ENCODE measurements at places on chromosomes 3 and 15.

GRCh38 chr3:69004138-69004537, 9.3 kb downstream of the EOGT start:
- DNase-seq: no peak

- no peak for DNase-seq
These were observed 15.1 kb downstream of the FBXL22 start for GRCh38 chr15:63612300-63612699.

DNA sequence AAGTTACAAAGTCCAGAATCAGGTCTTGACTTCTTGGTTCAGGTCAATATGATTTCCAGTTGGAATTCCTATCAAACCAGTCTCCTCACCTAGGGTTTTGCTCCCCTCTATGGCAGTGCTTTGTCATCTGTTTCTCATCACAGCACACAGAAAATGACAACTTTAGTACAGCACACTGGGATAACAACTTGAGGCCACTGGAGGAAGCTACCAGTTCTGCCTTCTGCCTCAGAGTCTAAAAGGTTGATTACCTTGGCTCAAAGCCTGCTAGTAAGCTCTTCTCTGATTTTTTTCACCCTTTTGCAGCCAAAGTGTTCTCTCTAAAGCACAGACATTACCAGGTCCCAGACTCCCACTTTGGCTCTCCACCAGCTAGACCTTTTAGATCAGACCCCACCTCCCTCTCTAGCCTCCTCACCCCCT, 24.8 kb upstream of the TRIM59 start:
- no peak for DNase-seq

DNA sequence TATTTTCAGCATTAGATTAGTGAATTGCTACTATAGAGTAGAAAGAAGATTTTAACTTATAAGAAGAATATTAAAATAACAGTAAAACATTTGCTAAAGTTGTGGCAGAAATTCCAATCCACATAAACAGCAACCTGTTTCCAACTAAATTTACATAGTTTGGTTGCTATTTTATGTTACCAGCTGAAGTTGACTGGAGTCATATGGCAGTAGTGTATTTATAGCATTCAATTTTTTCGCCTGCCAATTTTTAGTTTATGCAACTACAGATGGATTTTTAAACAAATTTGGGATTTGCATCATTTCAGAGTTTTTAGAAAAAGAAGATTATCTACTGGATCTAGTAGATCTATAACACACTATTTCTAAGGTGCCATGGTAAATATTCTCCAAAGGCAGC, 332.5 kb upstream of the BCHE start:
- DNase-seq: no peak

DNA sequence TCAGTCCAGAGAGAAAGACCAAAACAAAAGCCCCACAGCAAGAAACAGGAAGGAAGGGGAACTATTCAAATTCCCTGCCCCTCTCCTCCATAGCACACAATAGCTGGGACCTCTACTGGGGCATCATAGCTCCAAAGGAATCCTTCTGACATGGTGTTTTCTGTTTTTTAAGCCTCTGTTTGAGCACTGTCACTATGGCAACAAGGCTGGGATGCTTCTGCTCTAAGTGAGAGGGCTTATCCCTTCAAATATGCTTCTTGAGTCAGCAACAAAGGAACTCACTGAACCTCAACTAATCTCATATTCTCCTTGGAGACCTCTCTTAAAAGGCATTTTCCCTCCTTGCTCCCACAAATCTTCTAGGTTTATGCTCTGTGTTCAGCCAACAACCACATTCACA, 40.5 kb downstream of the MYLK start:
- no peak for DNase-seq

DNA sequence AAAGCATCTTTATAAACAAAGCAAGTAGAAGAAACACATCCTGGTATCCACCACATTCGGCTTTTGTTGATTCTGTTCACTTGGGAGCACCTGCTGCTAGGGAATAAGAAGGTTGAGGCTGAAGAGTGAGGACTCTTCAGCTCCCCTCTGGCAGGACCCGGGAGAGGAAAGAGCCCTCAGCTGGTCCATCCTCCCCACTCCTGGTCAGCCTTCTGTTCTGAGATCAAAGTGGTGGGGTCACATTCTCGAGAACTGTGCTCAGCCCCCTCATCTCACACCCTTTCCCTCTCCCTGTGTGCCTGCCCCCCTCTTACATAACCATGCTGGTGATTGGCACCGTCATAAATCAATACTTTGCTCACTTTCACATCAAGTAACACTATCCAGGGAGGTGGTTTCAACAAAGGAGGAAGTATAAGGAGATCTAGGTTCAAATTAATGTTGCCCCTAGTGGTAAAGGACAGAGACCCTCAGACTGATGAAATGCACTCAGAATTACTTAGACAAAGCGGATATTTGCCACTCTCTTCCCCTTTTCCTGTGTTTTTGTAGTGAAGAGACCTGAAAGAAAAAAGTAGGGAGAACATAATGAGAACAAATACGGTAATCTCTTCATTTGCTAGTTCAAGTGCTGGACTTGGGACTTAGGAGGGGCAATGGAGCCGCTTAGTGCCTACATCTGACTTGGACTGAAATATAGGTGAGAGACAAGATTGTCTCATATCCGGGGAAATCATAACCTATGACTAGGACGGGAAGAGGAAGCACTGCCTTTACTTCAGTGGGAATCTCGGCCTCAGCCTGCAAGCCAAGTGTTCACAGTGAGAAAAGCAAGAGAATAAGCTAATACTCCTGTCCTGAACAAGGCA, at the start of gene NR1I2:
Gene NR1I2 (plus strand): TSS at position 772 of the 869 bp plus-strand sequence.
- DNase-seq: no peak

DNA sequence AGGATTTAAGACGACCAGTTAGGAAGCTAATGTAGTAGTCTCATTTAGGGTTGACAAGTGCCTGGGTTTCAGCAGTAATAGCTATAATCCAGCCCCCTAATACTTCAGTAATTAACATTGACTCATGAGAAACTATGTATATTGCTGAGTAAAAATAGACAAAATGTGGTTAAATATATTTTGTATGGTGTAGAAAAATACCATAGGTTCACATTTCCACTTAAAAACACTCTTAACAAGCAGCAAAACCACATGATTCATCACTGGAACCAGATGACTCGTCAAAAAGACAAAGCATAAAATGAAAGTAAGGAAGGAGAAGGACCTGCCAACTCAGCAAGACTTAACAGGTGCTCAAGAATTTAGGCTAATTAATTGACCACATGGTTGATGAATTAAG, 288.9 kb downstream of the EFHB start:
- DNase-seq: no peak

- DNase-seq: no peak
These were observed 54.8 kb downstream of the ARHGEF26 start for GRCh38 chr3:154176036-154176435.

GRCh38 chr3:51668756-51669155, 2.3 kb upstream of the TEX264 start:
- DNase-seq: no peak

DNA sequence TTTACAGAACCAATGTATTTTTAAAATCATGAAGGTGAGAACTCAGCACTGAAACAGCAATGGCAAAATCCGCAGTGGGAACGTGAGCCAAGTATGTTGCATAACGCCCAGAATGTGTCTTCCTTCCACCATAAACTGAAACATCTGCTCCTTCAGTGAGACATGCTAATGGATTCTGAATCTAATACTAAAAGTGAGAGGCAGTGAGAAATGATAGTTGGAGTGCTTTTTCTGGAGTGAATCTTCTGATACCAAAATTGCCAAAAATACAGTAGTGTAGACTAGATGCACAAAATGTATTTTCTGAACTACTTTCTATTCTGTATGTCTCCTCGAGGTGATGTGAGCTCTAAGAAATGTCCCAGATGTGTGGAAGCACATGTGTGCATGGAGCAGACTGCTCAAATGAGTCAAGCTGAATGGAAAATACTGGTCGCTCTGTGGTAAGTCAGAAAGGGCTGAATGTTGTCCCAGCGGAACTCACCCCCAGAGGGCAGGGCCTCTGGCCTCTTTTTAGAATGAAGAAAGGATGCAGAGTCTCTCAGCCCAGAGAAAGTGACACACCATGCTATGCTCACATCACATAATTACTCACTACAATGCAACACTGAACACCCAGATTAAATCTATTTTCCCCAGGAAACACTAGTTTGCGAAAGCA, 73.0 kb downstream of the ATP10A start:
- DNase-seq: peak; percentile 17

DNA sequence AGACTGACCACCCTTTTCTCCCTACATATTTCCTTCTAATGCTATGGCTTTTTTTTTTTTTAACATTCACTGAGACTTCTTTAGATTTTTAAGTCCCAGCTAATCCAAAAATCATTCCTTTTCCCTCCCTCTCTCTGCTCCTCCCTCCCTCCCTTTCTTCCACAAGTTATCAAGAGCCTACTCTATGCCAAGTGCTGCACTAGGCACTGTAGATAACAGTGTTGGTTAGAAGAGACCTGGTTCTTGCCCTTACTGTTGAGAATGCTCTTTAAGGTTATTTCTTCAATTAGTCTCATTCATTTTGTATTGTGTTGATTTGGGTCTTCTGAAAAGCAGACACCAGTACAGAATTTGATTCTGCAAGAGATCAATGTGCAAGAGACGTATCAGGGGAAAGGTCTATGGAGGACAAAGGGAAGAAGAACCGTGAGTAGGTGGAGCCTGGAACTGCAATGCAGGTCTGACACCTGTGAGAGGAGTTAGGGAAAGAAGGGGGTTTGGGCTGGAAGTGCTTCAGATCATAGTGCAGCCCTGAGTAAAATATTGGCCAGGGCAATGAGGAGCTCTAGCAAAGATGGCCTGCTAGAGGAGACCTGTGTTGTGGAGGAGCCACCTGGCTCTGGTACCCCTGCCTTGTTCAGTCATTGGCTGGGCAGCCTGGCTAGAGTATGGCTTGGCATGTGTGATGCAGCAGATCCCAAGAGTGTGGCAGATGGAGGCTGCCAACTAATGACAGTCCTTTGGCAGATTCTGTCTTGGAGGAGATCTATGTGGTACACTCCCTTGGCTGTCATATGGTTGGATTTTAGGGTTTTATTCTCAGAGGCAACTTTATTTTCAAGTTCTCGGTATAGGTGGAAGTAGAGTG, 9.7 kb upstream of the PCOLCE2 start:
- no peak for DNase-seq

DNA sequence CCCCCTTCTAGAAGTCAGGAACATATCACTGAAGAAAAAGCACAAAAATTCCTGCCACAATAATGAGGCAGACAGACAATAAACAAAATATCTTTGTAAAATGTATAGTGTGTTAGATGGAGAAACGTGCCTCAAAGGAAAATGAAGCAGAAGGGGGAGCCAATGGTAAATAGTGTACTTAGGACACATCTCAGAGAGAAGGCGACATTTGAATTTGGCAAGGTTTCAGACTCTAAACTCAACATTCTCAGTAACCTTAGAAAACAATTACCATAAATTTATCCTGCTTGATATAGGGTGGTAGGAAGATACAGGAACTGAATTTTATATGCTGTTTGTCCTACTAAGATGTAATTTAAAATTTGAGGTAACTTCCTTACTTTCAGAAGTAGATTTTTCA, 52.6 kb upstream of the PTX3 start:
- DNase-seq: no peak

DNA sequence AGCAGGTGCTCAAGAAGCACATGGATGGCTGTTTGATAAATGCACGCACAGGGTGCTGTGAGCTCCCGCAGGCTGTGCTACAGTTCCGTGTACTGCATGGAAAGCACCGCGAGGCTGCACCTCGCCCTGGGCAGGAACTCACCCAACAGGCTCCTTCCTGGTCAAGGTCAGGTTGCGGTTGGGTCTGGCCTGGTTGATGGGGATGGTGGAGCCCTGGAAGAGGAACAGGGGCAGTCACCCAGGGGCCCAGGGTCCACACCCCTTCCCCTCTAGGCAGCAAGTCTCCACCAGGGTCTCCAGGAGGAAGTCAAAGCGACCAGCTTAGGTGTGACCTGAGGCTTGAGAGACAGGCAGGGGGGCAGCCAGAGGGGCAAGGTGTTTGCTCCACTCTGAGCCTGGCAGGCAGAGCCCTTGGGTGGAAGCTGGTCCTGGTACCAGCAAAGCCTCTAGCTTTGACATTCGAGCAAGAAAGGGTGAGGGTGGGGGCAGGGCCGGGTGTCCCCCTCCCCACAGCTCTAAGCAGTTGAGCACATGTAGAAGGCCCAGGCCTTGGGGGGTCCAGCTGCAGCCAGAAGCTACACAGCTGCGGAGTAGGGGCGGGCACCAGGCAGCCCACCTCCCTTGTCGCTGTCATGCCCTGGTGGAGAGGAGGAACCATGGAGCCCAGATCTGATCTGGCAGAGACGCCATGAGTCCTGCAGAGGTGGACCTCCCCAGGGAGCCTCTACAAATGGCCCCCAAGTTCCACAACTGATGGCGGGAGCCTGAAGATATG, 46.3 kb upstream of the SLC41A3 start:
- DNase-seq: no peak

DNA sequence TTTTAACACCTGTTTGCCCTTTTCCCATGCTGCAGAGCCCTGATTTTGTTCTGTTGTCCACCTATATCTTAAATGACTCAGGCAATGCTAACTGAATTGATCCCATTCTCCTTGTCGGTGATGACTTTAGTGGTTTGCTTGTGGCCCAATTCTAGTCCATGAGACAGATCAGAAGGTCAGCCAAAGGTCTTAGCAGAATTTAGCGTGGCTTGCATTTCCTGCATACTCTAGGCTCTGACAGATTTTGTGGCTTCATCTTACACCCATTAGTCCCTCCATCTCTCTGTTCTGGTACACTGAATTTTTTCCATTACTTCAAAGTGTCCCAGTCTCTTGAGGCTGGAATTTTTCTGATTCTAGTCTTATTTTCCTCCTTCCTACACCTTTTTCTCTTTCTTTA, 161.9 kb downstream of the STAC start:
- no peak for DNase-seq

DNA sequence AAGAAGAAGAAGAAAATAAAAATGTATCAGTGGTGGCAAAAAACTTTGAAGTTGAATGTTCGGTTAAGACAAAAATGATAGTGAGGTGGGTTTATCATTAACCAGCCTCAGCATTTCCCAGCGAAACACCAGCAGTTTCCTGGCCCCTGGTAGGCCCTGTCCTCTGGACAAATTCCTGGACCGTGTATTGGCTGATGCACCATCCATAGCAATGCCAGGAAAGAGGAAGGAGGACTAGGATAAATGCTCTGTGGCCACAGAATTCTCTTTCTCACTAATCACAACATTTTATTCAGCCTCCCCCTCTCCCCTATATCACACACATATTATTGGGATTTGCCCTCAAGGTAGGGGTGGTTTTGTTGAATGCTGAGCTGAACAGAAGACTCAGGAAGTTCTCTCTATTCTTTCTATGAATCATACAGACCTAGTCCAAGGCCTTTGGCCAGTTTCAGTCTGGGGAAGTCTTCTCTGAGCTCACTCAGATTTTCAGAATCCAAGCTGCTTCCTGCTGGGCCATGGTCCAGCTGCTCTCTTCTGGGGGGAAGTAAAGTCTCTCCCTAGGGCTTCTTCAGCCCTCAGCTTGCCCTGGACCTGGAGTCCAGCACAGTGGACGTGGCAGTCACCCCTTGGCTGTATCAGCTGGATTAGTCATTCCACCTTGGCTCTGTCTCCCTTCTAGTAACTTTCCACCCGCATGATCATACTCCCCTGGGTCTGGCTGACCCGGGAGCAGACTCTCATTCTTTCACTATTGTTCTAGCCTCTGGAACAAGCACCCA, 27.6 kb downstream of the SLC28A1 start:
- DNase-seq: peak; percentile 61

Measured in RKO (cell line).